ENCODE measurements at places on chromosomes 6 and 20.

DNA sequence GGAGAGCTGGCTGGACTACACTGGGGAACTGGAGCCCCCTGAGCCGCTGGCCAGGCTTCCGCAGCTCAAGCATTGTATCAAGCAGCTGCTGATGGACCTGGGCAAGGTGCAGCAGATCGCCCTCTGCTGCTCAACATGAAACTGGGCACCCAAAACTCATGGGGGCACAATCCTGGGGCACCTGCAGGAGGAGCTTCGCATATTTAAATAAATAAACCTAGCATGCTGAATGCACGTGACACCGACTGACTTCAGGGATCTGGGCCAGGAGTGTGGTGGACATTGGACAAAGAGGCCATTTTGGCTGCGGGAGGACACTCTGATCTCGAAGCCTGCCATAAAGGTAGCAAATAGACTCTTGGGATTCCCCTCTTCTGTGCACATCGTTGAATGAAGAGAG lies 6.8 kb downstream of the SCAND1 start:
- DNase-seq = no peak

- DNase-seq = no peak
Observed at GRCh38 chr6:76057469-76057868, 15.0 kb downstream of the IMPG1 start.

DNA sequence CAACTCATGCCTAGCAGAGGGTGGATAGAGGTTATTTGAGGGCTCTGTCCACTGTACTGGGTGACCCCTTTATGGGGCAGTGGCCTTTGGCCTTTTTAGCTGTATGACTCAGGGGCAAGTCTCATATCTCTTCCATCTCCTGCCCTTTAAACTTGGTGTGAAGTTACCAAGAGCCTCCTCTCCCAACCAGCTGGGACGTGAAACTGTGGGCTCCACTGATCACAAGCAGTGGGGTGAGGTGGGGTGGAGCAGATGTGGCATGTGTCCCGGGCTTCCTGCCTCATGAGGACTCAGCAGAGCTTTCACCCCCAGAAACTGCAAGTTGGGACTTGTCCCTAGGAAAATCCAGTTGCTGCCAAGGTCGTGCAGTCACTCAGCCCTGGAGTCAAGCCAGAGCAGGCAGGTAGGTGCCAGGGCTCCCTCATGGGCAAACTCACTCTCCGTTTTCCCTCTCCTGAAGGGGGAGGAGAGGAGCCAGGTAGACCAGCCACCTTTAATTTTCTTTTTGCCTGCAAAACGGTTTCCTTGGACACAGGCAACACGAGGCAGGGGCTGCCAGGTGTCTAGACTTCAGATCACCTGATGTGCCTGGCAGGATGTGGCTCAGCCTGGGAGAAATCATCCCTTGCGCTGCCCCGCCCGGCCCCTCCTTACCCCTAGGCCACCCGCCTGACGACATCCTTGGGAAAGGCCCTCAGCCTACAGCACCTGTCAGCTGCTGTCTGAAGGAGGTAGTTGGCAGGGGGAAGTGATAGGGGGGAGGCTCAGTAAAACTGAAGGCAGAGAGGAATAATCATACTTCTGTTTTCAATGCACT lies 4.0 kb downstream of the CDKN1A start:
- no peak for DNase-seq

DNA sequence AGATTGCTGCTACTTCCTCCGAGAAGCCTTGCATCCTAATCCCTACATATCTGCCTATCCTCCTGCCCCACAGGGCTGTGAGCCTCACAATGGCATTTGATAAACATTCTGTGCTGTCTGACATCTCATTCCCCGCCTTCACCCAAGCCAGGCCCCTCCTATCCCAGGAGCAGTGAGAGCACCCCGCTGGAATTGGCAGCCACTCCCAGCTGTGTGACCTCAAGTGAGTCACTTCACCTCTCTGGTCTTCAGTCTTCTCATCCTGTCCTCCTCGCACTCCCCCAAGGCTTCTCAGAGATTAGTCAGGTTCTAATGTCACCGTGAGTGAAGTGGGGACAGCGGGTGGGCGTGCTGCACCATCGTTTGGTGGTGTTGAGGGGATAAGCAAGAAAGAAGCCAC lies 81.7 kb downstream of the CDH22 start:
- DNase-seq = no peak

DNA sequence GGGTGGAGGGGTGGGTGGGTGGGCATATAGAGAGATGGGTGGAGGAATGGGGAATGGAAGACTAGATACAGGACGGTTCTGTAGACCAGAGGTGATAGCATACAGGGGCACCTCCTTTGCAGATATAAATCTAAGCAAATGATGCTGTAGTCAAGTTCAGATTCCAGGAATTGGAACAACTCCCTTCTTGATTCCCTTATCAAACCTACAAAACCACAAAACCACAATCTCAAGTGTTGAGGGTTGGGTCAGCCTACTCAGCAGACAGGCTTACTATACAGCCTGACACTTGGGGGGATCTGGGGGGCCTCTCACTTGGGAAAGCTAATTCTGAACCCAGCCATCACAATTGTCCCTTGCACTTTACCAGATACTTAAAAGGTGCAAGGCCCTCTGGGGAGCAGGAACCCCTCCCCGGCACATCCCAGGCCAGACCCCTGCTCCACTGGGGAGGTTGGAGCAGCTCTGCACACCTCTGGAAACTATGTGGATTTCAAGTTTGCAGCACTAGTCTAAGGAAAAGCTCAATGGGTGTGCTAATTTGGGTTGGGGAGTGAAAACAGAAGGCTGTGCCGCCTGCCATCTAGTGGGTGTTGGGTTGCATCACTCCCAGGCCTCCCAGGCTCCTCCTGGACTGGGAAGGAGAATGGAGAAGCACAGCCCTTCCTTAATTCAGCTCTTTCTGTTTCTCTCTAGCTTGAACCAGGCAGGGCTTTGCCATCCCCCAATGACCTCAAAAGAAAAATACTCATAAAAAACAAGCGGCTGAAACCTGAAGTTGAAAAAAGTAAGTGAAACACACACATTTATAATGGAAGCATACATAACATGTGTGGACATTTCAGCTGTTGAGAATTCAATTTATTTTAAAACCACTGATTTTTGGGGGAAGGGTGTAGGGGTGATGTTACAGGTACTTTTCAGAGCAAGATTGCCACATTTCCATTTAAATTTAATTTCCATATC lies 121.2 kb upstream of the LAMP5 start:
- peak; percentile 15 for DNase-seq

- DNase-seq = no peak
Observed at GRCh38 chr6:77740380-77740779, 87.5 kb downstream of the MEI4 start.

DNA sequence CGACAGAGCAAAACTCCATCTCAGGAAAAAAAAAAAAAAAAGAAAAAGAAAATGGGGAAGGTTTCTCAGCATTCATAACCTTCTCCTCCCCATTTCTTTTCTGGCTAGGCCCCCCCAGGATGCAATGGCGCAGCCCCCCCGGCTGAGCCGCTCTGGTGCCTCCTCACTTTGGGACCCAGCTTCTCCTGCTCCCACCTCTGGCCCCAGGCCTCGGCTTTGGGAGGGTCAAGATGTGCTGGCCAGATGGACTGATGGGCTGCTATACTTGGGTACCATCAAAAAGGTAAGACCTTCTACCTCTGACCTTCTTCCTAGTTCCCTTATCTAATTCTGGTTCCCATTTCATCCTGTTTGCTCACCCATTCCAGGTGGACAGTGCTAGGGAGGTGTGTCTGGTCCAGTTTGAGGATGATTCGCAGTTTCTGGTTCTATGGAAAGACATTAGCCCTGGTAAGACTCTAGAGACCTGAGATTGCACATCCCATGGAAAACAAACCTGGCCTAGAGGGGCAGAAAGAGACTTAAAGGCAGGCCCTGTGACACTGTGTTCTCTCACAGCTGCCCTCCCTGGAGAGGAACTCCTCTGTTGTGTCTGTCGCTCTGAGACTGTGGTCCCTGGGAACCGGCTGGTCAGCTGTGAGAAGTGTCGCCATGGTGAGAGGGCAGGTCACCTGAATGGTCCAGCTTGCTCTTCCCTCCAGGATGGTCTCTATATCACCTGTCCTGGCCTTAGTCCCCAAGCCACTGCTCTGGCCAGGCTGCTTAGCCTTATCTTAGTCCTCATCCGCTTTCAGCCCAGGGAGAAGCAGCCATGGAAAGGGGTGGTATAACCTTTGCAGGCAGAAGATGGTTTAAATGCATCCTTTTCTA lies 1.6 kb downstream of the PHF1 start:
- DNase-seq = no peak

DNA sequence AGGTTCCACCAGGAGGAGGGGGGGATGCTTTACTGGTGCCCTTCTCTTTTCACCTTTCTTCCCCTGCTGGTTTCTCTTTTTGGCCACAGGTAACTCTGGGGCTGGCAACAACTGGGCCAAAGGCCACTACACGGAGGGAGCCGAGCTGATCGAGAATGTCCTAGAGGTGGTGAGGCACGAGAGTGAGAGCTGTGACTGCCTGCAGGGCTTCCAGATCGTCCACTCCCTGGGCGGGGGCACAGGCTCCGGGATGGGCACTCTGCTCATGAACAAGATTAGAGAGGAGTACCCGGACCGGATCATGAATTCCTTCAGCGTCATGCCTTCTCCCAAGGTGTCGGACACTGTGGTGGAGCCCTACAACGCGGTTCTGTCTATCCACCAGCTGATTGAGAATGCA lies 4.4 kb downstream of the TUBB1 start:
- DNase-seq = no peak

- DNase-seq = no peak
Observed at GRCh38 chr6:14999106-14999505, 246.8 kb upstream of the JARID2 start.

DNA sequence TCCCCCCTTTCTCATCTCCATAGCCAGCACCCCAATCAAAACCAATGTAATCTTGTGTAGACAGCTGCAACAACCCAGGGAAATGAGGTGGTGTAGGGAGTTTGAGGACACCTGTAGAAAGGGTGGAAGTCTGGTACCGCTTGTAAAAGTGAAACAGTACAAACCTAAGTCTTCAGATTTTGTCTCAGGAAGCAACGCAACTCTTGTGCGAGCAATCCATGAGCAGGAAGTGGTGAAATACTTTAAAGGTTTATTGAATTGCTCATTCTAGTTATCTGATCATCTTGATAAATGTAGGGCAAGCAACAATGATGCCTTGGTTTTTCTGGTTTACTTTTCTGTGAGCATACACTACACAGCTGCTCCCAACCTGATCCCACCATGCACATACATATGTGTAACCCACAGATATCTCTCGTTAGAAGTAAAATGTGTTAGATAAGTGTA lies 71.1 kb upstream of the THEMIS start:
- DNase-seq = no peak

DNA sequence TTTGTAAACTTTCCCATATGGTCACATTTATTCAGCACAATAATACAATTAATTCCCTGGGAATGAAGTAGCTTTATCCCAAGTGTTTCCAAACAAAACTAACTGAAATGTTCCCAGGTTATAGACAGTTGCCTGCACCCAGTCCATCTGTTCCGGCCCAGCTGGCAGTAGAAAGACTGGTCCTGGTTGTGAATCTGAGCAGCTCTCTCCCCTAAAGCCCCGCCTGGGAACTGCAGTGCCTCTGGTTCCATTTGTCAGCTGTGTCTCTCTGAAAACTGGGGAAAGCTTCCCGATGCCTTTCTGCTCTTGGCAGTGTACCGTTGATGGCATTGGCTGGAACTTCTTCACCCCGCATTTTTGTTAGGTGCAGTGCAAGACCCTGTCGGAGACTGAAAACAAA lies 8.7 kb downstream of the MTHFD1L start:
- DNase-seq = no peak

GRCh38 chr6:53960311-53960710 lies 150.9 kb upstream of the MLIP start:
- no peak for DNase-seq

GRCh38 chr6:148509800-148510581 lies 167.4 kb downstream of the SASH1 start:
- peak; percentile 69 for DNase-seq

GRCh38 chr20:41510847-41511450 lies 107.2 kb downstream of the CHD6 start:
- no peak for DNase-seq

- DNase-seq = no peak
Observed at GRCh38 chr20:62920039-62920645, 6.2 kb downstream of the DIDO1 start.

DNA sequence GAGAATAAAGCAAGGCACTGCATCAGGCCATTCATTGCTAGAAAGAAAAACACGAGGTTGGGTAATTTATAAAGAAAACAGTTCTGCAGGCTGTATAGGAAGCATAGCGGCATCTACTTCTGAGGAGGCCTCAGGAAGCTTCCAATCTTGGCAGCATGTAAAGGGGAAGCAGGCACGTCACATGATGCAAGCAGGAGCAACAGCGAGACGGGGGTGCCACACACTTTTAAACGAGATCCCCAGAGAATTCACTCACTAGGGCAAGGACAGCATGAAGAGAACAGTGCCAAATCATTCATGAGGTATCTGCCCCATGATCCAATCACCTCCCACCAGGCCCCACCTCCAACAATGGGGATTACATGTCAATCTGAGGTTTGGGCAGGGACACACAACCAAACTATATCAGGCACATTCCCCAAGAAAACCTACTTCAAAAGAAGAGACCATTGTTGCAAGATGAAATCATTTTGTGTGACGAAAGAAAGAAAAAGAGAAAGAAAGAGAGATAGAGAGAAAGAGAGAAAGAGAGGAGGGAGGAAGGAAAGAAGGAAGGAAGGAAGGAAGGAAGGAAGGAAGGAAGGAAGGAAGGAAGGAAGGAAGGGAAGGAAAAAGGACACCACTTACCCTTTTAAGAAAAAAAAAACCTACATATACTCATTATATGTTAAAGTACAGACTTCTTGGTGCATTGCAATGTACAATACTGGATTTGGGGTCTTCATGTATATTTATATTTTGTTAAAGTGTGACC lies 95.9 kb upstream of the PLEKHG1 start:
- DNase-seq = no peak

DNA sequence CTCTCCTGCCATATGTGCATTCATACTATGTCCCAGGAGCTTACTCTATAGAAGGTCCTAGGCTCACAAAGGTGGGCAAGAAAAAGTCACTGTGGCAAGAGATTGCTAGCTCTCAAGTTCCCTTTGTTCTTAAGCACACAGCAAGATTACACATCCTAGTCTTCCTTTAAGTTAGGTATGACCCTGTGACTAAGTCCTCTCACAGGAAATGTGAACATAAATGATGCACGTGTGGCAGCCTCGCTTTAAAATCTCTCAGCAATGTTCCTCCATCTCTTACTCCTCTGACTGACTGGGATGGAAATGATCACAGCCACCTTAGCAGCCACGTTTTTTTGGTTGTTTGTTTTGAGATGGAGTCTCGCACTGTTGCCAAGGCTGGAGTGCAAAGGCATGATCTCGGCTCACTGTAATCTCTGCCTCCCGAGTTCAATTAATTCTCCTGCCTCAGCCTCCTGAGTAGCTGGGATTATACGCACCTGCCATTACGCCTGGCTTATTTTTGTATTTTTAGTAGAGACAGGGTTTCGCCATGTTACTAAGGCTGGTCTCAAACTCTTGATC lies 35.7 kb upstream of the HAO1 start:
- DNase-seq = no peak

Measured in SIG-M5 (cell line).